Fibroblast of skin of scalp (primary cell): ENCODE measurements at places on chromosomes 13 and 19.

DNA sequence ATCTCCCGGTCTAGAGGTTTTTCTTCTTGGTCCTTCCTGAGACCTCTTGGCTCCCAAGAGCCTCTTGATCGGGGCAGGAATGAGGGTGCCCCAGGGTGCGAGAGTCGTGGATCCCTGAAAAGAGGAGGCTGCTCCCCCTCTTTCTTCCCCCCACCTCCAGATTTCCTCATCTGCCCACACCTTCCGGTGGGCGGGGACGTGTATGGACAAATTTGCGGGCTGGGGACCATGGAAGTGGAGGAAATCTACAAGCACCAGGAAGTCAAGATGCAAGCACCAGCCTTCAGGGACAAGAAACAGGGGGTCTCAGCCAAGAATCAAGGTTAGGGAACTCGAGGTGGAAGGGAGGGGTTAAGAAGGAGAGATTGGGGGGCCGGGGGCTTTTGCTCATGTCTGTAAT lies at the start of gene MCEMP1:
Gene MCEMP1, plus strand, starts transcription at position 237 of the 400 bp plus-strand sequence. Its CDS starts 31 bp downstream, at position 268.
- no peak for DNase-seq

DNA sequence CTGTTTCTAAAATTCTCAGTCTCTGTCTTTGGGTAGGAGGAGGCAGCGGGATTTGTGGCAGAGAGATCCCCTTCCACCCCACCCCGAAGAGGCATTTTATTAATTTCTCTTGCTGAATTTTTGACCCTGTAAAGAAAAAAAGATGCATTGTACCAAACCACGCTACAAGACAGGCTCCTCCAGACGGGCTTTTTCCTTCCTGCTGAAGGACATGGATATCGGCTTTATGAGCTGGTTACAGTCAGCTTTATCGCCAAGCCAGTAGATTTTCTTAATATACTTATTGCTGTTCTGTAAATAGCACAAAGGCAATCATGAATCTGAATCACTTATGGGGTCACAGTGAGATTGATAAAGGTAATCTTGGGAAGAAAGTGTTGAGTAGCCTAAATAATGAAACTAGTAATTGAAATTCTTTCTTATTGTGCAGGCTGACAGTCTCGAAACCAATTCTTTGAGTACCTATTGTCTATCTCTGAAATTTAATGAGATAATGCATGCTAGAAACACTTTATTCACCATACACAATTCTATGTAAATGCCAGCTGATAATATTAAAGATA lies 24.5 kb downstream of the MBNL2 start:
- no peak for DNase-seq

- no peak for DNase-seq
Observed at GRCh38 chr13:110103534-110103933, 203.4 kb downstream of the COL4A1 start.

- DNase-seq, result no peak
Observed at GRCh38 chr13:32136061-32136460, 104.5 kb downstream of the FRY start.

DNA sequence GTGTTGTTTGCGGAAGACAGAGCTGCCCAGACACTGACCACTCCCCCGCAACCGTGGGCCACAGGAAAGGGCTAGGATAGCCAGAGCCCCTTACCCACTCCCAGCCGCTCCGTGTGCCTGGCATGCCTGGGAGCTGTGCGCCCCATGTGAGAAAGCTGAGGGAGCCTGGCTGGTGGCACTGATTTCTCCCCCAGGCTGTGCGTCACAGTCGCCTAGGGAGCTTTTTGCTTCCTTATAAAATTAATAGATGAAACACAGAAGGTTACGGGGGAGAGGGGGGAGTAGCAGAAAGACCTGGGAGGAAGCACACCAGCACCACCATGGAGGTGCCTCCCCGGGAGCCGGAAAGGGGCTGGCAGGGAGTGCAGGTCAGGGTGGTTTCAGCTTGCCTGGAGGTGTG lies 24.7 kb downstream of the DPF1 start:
- DNase-seq, result no peak

DNA sequence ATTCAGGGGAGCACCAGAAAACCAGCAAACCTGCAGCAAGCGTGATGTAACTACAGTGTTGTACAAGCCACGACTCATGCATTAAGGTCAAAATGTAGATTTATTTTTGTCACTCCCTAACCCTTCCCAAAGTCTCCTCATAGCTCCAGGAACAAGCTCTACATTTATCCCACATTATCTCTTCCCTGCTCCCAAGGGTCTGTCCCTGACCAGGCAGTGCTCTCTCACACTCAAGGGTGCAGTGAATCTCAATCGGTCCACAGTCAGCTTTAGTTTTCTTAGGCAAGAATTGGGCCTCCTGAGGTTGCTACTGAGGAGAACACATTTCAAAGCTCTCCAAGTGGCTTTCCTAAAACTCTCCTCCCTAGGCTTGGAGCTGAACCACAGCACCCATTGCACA lies 219.4 kb downstream of the NHLRC3 start:
- DNase-seq, result no peak

GRCh38 chr13:24868874-24869273 lies 104.9 kb downstream of the RNF17 start:
- no peak for DNase-seq

GRCh38 chr19:8899356-8899755 lies 67.2 kb downstream of the MBD3L1 start:
- no peak for DNase-seq

- DNase-seq, result peak; percentile 94
Observed at GRCh38 chr19:3573858-3574637, 1.3 kb downstream of the HMG20B start.

- no peak for DNase-seq
Observed at GRCh38 chr13:21694831-21695230, 24.0 kb downstream of the FGF9 start.

GRCh38 chr13:33033986-33034385 lies 17.8 kb downstream of the KL start:
- DNase-seq, result no peak

DNA sequence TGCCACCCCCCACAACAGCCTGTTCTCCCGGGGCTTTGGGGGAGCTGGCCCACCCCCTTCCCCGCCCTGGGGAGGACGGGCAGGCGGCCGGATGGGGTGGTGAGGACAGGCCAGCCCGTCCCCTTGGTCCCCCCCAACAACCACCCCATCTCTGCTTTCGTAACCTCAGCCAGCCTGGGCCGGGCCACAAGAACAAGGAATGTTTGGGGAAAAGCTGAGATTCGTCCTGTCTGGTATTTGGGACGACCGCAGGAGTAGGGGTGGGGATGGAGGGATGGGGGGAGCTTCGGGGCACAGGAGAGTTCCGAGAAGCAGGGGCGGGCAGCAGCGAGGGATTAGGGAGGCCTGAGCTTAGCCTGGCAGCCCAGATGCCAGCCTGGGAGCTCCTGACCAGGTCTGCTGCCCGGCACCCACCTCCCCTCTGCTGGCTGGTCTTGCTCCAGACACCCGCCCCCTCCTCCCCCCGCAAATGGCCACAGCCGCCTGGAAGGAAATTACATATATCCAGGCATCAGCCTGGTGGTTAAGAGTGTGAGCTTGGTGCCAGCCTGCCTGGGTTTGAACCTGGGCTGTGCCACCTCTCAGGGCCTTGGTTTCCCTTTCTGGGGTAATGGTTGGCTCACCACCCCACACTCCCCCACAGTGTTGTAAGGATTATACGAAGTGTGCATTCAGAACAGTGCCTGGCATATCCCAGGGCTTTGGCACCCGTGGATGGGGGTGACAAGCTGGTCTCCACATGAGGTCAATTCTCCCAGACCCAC lies at the start of gene PODNL1:
Gene PODNL1, minus strand, starts transcription at position 117 of the 764 bp plus-strand sequence. CDS start 236 bp downstream, outside the sequence.
- peak; percentile 92 for DNase-seq
